Muscle of arm (tissue), 14 donors: ENCODE measurements at places on chromosomes 2 and 18. TPM values are rescaled to one million over a fixed set of nuclear protein-coding genes. Genes with fewer than 3 reads are reported as not detected.

The VWA3B gene
- polyA plus RNA-seq: not detected

The CROCC2 gene
- polyA plus RNA-seq: 0.27 TPM

The ABCG8 gene
- polyA plus RNA-seq: 0.05 TPM

The UGT1A3 gene
- polyA plus RNA-seq: not detected

The SOX11 gene
- polyA plus RNA-seq: 22.7 TPM

The WNT6 gene
- polyA plus RNA-seq: not detected

The PHOSPHO2 gene
- 5.5 TPM for polyA plus RNA-seq

The GALNT14 gene
- 2.8 TPM for polyA plus RNA-seq

GRCh38 chr2:143513081-143513480 is 383.9 kb downstream of the ARHGAP15 start:
- DNase-seq: peak; percentile 45

- DNase-seq: no peak
Observed at GRCh38 chr18:48966523-48966922, 15.8 kb upstream of the SMAD7 start.

GRCh38 chr2:144434425-144435222 is 85.3 kb downstream of the ZEB2 start:
- DNase-seq: no peak

DNA sequence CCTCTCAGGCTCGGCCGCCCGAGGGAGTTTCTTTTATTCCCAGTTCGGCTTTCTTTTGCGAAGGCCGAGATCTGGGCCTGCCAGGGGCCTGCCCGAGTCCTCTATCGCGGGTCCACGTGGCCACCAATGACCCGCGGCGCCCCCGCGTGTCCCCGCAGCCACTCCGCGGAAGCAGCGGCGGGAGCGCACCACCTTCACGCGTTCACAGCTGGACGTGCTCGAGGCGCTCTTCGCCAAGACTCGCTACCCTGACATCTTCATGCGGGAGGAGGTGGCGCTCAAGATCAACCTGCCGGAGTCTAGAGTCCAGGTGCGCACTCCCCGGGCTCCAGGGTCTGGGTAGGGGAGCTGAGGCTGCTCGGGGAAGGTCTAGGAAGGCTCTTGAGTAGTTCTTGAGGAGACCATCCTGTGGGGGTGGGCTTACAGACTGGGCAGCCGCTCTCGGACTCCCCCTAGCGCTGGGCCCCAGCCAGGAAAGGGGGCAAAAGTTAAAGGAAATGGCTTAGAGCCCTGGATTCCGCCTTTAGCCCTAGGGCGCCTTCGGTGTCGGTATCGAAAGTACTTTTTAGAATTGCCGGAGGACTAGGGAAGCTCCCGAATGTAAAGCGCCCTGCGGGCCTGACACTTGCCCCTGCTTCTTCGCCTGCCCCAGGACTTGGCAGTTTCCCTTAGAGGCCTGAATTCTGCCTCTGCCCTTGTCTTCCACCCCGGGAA is 3.4 kb downstream of the OTX1 start:
- DNase-seq: no peak

GRCh38 chr2:20916604-20917286 is 93.8 kb upstream of the LDAH start:
- peak; percentile 13 for DNase-seq

DNA sequence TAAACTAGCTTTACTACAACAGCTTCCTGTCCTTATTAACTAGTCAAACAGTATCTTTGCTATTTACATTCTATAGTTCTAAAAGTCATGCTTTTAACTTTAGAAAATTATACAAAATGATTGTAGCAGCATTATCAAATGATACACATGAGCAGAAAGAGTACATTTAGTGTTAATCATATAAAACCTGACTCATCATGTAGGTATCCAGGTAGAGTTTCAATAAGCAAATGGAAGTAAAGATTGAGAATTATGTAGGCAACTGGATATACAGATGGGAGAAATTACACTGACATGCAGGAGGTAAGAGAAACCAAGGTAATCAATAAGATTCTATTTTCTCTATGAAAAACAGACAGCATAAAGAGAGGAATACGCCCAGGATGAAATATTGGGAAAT is 33.8 kb downstream of the TRIP12 start:
- DNase-seq: no peak

GRCh38 chr18:76757335-76757734 is 65.0 kb upstream of the ZNF236 start:
- DNase-seq: peak; percentile 61

GRCh38 chr2:237547841-237548416 is 18.4 kb upstream of the PRLH start:
- no peak for DNase-seq

DNA sequence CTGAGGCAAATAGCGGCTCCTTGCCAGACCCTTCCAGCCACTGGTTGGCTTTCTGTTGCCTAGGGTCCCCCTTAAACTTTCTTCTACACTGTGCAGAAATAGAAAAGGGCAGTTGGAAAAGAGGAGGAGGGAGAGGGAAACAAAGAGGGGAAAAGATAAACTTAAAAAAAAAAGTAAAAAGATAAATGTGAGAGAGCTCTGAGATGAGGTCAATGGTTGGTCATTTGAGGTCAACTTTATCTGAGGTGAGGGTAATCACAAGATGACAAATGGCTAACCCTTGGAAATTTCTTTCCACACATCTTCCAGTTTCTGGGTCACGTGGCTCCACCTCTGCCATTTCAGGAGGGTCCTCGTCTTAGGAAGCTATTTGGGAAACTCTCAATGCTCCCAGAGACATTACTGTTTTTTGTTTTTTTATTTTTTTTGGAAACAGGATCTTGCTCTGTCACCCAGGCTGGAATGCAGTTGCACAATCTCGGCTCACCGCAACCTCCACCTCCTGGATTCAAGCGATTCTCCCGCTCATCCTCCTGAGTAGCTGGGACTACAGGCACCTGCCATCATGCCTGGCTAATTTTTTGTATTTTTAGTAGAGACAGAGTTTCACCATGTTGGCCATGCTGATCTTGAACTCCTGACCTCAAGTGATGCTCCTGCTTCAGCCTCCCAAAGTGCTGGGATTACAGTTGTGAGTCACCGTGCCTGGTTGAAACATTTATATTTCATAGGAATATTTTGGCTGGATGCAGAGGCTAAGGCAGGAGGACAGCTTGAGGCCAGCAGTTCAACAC is 199.9 kb downstream of the TGIF1 start:
- DNase-seq: no peak

DNA sequence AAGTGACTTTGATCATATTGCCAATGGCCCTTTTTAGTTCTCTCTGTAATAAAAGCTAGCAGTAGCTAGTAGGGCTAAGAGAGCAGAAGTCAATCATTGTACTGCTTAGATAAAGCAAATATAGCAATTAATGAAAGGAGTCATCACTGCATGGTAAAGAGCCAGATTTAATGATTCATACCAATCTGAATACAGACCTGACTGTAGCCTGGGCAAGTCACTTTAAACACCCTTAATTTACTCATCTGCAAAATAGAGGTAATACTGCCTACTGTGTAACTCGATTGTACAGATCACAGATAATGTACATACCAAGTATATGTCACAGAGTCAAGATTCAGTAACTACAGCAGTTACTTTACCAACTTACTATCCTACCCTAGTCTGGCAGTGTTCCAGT is 63.6 kb downstream of the ASXL2 start:
- DNase-seq: no peak

DNA sequence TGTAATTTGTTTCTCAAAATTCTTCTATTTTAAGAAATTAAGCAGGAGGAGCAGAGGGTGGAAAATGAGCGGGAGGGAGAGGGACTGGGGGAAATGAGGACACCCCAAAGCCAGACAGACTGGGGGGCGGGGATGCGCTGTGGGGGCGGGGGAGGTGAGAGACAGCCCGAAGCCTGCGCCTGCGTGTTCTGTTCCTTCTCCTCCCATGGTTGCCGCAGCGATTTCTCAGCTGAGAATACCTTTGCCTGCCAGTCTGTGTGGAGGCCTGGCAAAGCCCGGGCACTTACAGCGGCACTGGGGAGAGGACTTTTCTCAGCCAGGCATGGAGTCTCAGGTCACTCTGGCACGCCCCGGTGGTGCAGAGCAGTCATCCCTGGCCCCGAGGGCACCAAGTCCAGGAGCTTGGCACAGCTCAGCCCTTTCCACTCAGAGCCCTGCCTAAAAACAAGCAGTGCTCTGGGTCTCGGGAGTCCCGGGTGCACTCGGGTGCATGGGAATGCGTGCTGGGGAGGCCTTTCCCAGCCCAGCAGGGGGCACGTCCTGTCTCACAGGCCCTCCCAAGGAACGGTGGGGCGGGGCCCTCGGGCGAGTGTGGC is 289.3 kb upstream of the HS6ST1 start:
- DNase-seq: no peak

GRCh38 chr18:77495982-77496690 is 246.5 kb downstream of the GALR1 start:
- DNase-seq: no peak

DNA sequence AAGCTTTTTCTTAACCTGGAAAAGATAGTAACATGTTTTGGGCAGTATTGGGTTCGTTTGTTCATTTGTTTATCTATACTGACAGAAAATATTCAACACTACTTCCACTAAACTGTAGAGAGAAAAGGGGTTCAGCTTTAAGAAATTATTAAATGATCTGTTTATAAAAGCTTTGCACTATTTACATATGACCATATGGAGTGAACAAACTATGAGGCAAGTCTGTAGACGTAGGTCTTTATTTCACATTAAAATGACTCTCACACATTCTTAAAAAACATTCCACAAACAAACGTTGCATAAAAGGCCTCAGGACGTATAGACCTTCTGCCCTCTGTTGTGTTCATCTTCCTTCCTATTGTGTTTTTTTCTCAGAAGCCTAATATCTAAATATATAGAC is 94.6 kb downstream of the CD226 start:
- no peak for DNase-seq

GRCh38 chr2:144560251-144560650 is 40.3 kb upstream of the ZEB2 start:
- DNase-seq: no peak

DNA sequence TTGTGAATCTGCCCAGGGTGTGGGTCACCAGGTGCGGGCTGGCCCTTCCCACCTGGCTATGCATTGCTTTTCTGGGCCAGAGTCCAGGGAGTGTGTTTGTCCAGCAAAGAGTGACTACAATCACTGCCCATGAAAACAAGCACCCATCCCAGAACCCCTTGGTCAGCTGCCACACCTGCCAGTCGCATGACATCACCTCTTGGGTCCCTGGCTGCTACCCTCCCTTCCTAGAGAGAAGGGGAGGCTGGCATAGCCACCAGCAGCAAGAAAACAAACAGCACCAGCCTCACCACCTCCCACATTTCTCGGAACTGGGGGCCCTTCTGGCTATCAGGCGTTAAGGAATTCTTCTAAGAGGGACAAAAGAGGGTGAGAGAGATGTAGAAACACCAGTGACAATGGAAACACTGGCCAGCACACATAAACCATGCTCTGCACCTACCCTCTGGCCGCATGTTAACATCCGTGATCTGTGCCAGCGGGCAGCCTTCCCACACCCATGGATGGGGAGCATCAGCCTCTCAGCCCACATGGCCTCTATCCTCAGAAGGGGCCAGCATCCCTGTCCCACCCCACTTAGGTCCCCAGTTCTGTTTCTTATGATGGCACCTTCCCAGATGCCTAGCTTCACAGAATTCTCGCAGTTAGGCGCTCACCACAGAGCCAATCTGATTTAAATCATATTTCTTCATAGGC is 109.7 kb upstream of the GLI2 start:
- DNase-seq: no peak
